ENCODE measurements at places on chromosomes 7 and 10.

- no peak for DNase-seq
These were observed 39.0 kb downstream of the AKR1B1 start for GRCh38 chr7:134419875-134420274.

GRCh38 chr10:100158044-100158805 is 27.6 kb downstream of the ERLIN1 start:
- DNase-seq: no peak

DNA sequence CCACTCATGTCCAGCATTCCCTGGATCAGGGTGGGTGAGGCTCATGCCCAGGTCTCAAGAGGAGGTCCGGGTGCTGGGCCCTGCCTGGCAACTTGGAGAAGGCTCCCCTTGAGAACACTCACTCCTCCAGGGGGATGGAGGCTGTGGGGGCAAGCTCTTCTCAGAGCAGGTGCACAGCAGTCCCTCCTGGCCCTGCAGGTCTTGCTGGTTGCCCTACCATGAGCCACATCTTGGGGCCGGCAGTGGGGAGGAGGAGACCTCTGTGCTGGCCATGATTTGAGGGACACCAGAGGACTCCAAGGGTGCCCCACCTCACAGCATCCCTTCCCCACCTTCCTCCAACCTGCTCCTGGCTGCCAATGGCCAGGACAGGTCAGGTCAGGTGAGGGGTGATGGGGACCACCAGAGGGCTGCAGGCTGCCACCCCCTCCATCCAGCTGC is 87.4 kb upstream of the RET start:
- DNase-seq: no peak

DNA sequence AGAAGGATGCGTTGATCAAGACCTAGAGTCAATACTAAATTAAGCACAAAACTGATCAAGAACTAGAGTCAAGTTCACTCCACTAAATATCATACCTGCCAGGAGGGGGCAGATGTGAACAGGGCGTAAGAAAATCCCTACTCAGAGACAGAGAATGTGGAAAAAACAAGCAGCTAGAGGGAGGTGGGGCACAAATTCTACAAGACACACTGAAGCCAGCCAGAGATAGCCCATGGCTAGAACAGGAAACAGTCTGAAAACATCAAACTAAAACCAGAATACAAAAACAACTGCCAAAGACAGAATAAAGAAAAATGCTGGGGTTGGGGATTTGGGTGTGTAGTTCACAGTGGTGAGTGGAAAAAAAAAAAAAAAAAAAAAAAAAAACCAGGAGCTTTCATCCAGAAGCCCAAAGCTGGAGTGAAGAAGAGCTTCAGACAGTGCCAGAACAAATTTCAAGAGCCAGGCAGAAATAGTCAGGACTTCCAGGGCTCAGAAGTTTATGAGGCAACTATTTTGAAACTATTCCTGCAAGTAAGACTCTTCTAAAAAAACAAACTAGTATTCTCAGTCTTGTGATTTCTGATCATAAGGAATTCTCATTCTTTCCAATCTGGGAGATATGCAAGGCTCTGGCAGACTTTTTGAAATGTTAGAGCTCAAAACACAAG is 118.3 kb downstream of the CCDC71L start:
- DNase-seq: peak; percentile 50

- no peak for DNase-seq
These were observed 3.9 kb upstream of the MLLT10 start for GRCh38 chr10:21530168-21530567.
